Astrocyte of the cerebellum (primary cell): ENCODE measurements at places on chromosomes 3 and 15.

DNA sequence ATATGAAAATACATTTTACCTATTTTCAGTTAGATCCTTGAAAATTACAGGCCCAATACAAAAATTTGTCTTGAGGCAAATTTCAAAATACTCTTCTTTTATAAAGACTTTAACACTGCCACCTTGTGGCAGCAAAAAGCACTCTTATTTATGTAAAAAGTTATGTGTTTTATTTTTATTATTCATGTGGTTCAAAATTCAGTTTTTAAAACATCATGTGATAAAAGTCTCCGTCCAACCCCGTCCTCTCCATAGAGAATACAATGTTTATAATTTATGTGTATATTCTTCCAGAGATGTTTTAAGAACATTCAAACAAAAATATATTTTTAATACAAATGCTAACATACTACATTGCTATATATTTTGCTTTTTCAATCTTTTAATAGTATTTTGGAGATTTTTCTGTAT is 36.9 kb upstream of the TRIM59 start:
- peak; percentile 27 for DNase-seq

DNA sequence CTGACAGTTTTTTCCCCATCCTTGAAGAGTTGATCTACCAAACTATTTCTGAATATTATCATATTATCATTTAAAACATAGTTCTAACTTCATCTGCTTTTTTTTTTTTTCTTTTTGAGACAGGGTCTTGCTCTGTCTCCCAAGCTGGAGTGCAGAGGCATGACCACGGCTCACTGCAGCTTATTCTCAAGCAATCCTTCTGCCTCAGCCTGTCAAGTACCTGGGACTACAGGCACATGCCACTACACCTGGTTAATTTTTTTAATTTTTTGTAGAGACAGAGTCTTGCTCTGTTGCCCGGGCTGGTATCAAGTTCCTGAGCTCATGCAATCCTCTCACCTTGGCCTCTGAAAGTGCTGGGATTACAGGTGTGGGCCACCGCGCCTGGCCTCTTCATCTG is 1.3 kb downstream of the EIF2AK4 start:
- DNase-seq = no peak

GRCh38 chr3:71268462-71268999 is 315.0 kb downstream of the FOXP1 start:
- no peak for DNase-seq

- no peak for DNase-seq
Measured at GRCh38 chr15:36571301-36571700, 8.1 kb upstream of the CDIN1 start.
